ENCODE measurements at places on chromosomes 6 and 20.

GRCh38 chr6:43588194-43588593, 12.2 kb downstream of the POLH start:
- DNase-seq: no peak

- DNase-seq: no peak
Observed at GRCh38 chr6:159533016-159533415, 160.0 kb downstream of the SOD2 start.

DNA sequence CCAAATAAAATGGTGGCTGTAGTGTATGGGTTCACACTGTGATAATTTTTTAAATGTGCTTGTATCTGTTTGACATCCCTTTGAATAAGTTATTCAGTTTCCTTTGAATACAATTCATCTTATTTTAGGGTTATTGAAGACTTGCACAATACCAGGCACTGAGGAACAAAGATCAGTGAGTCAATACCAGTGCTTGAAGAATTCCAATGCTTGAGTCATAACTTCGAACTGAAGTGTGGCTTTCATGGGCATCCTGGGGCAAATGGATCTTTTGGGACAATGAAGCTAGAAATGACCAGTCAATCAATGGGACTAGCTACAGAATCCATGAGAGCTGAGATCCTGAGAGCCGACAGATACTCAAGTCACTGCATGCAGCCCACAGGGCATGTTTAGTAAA, 349.9 kb upstream of the FLRT3 start:
- DNase-seq: no peak

- DNase-seq: no peak
Observed at GRCh38 chr6:130138116-130138908, 84.4 kb downstream of the SAMD3 start.

DNA sequence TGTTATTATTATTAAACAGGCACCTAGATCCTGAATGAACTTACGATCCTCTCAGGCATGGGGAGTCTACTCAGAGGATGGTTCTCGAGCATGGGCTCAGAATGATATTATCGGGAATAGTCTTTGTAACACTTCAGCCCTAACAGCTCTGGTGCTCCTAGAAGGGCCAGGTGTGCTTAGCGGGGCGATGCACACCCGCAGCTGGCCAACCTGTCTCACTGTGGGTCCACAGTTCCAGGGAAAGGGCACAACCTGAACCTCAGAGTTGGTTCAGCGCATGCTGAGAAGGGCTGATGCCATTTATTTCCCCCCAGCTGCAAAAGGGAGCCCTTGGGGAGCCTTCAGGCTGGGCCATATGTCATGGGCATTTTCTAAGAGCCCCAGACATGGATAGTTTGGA, 26.2 kb downstream of the RRAGD start:
- DNase-seq: no peak

DNA sequence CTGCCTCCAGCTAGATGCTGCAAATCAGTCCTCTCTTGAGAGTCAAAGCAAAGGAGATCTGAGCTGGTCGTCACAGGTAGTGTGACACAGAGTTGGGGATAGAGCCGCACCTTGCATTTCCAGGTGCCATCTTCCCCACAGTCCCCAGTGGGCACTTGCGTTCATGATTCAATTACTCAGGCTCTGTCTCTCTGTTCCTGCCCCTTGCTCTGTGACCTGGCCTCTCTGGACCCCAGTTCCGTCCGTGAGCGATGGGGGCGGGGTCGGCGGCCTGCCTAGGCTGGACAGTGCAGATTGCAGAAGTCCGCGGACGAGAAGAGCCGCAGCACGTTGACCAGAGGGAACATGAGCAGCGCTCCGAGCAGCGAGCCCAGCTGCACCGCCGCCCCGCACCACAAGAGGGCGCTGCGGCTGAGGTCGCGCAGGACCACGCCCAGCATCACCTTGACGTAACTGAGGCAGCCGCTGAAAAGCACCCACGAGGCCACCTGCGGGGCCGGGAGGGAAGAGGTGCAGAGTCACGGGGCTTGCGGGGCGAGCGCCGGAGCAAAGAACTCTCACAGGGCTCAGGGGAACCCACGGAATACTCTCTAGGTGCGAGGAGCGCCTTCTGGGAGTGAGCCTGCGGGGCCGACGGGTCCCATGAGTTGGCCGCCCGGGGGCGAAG, 7.4 kb downstream of the SLC52A3 start:
- DNase-seq: no peak

DNA sequence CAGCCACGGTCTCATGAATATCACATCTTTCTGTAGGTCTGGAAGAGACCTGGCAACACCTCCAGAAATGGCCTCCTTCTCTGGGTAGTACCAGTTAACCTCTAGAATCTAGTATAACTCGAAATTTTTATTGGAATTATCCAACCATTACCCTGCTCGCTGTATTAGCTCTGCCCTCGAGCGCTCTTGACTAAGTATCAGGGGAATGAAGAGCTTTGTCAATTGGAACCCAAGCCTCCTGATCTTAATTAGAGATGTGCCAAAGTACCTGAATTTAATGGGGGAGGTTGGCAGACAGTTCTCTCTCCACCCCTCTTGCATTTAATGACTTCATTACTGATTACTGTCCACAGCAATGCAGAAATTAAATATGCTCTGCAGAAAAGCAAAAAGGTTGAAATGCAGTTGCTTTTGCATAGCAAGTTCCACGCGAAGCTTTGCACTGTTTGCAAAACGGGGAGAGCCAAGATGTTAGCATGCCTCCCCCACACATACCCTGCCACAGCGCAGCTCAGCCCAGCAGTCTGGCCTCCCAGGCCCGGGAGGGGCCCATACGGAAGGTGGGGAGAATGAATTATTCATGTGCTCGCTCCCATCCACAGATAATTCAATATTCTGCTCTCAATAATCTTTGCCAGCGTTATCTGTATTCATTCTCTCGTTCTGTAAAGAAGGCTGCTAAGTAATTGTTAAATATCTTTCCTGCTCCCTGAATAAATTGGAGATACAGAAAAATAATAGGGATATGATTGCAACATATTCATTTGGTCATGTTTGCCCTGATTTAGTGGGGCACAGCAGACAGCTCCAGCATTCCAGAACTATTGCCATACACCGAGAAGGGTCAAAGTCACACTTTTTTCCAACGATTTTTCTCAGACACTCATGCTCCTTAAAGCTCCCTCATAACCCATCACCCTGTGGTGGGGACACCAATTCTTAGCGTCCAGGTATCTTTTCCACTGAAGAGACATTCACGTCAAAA, 305.8 kb downstream of the CDH26 start:
- DNase-seq: no peak

- peak; percentile 39 for DNase-seq
Observed at GRCh38 chr6:166553563-166554271, 32.8 kb downstream of the RAMACL start.

DNA sequence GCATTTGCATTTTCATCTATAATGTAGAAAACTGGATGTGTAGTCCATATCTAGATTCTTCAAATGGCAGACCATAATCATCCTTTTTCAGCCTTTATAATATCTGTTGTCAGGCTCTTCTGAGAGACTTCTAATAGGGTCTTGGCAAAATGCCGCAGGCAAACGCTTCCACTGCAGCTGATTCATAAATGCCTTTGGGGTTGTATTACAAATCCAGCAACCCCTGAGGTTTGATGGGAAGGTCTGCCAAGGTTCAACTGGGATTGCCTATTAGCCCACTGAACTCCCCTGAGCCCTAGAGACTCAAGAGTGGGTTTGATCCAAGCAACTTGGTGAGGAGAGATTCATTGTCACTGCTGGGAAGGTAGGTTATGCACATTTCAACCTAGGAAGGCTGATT, 365.2 kb upstream of the POU3F2 start:
- DNase-seq: no peak

DNA sequence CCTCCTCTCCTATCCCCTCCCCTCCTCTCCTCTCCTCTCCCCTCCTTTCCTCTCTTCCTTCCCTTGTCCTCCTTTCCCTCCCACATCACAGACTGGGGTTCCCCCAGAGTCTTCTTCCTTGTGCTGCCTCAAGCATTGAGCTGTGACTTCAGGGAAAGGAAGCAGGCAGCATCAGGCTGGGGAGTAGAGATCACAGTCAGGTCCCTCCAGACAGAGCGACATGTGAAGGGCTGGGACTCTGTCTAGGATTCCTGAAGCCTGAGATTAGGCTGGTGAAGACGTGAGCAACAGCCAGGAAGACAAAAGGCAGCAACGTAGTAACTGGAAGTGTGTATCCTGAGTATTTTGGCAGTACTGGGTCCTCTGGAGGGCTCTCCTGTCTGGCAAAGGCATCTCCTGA, 265.4 kb upstream of the SUPT3H start:
- no peak for DNase-seq

- no peak for DNase-seq
Observed at GRCh38 chr6:1621070-1621701, 11.5 kb downstream of the FOXC1 start.

GRCh38 chr6:116385459-116385802, 14.7 kb downstream of the DSE start:
- no peak for DNase-seq

GRCh38 chr6:124190256-124190655, 386.6 kb downstream of the NKAIN2 start:
- no peak for DNase-seq

DNA sequence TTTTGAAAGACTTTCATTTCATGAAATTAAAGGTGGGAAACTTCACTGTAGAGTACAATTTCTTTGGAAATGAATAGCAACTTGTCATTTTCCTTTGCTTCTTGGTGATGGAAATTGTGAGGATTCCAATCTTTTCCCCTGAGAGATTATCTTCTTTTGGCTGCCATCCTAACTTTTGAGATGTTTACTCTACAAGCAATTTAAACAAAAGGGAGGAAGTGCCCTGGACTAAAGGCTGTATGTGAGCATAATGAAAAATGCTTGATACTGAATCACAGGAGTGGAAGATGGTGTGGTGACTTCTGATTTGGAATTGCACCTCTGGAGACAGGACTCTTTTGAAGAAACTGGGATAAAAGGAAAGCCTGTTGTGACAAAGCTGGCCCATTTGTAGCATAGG, 43.1 kb upstream of the JAG1 start:
- DNase-seq: peak; percentile 52

DNA sequence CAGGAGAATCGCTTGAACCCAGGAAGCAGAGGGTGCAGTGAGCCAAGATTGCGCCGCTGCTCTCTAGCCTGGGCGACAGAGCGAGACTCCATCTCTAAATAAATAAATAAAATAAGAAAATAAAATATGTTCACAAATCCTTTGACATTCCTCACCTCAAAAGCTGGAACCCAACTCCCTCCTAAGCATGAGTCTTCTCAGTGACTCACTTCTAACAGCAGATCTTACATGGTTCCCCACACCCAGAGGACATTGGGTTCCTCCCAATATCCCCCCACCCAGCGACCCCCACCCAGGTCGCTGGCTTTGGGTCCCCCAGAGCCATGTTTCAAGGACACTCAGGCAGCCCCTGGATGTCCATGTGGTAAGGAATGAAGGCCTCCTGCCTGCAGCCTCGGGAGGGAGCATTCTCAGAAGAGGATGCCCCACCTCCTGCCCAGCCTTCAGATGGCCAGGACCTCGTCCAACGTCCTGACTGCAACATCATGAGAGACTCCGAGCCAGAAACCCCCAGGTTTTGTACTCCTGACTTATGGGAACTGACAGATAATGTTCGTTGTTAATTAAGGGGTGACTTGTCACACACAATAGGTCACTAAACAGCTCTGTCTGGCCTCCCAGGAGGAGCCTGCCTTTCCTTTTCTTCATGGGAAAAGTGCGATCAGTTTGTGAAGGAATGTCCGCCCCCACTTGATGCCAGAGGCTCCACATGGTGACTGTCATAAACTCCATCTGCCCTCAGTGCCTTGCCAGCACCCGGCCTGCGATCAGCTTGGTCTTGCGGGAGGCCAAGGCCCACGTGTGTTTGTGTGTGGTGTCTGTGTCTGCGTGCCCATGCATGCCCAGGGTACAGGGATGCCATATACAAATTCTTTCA, 10.1 kb upstream of the GMEB2 start:
- DNase-seq: no peak

DNA sequence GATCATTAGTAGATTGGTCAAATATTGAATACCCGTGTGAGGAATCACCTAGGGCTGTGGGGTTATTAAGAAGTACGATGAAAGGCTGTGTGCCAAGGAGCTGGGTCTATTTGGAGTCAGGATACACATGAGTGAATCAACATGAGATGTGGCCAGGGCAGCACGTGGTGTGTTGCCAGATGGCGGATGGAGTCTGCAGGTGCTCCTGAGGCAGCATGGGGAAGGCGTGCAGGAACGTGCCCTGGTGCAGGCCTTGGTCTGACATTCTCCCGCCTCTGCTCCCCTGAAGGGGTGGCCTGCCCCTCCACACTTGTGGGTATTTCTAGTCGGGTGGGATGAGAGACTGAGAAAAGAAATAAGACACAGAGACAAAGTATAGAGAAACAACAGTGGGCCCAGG, 39.0 kb upstream of the SLC22A1 start:
- DNase-seq: no peak

DNA sequence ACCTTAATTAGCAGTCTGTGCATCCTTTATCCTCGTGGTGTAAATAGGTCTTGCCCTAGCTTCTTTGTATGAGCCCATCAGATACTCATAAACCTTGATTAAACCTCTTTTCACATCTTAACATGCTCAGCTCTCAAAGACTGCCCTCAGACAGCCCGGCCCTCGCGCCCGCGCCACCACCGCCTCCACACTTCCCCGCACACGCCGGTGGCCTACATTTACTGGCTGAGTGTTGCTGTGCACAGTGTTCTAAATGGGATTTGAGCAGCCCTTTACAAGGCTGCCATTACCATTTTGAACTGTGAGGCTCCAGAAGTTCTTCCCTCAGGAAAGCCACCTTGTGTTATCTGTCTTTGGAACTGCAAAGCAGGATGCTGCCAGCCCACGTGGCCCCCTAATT, 63.0 kb upstream of the INSM1 start:
- no peak for DNase-seq

DNA sequence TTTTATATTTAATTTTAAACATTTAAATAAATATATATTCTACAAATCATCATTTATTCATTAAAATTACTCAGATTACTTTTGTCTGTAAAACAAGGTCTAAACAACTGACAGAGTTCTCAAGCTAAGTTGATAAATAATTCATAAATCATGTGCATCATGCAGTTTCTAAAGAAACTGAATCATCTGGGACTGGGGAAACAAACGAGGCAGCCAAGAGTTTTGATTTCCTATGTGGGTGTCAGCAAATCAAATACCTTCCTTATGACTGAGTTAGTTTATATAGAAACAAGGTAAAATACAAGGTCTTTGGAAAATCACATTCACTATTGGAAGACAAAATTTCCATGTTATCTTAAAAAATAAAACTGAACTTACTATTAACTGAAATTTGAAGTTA, 149.9 kb upstream of the BEND6 start:
- DNase-seq: no peak

- no peak for DNase-seq
Observed at GRCh38 chr6:52306972-52307870, 22.7 kb upstream of the MCM3 start.

DNA sequence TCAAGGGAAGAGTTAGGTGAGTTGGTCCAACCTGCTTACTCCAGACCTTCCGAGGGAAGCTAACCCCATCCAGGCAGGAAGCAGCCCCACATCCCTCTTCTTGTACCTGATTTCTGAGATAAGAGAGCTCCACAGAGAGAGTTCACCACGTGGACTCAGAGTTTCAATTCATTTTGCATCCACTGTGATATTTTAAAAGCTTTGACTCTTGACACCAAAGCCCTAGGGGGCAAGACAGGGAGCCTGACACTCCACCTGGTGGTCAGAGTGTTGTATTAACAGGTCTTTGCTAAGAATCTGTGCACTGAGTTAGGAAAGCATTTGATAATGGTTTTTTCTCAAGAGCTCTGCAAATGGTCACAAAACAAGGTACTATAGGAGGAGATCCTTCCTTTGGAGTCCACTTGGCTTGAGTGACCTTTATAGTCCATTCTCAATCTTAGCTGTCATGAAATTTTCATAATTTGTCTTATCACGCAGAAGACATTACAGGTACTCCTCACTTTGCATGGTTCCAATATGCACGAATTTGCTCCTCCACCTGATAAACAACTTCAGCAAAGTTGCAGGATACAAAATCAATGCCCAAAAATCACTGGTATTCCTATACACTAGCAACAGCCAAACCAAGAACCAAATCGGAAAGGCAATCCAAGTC, 56.2 kb upstream of the RIPOR2 start:
- DNase-seq: peak; percentile 41
